ENCODE measurements at places on chromosomes 6 and 20. TPM values are rescaled to one million over a fixed set of nuclear protein-coding genes. Genes with fewer than 3 reads are reported as not detected.

- no peak for DNase-seq
Observed at GRCh38 chr6:22808466-22808865, 239.1 kb downstream of the HDGFL1 start.

- no peak for DNase-seq
Observed at GRCh38 chr20:50371878-50372769, 138.1 kb upstream of the PTPN1 start.

- no peak for DNase-seq
Observed at GRCh38 chr6:144607998-144608735, 323.0 kb downstream of the UTRN start.

DNA sequence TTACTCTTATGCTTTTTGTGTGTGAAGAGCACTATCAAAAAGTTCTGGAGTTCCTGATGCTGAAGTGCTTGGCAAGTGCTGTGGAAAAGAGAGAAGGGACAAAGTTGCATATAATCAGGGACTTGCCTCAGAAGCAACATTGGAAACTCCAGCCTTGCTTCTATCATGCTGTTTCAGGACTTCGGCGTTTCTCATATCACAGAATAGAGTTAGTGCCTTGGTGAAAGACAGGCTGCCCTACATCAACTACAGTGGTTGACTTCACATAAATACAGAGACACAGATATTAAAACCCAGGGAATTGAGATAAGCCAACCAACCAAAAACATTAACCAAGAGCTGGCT, 36.2 kb upstream of the CDKAL1 start:
- no peak for DNase-seq

- no peak for DNase-seq
Observed at GRCh38 chr6:14187406-14187805, 69.8 kb downstream of the CD83 start.

DNA sequence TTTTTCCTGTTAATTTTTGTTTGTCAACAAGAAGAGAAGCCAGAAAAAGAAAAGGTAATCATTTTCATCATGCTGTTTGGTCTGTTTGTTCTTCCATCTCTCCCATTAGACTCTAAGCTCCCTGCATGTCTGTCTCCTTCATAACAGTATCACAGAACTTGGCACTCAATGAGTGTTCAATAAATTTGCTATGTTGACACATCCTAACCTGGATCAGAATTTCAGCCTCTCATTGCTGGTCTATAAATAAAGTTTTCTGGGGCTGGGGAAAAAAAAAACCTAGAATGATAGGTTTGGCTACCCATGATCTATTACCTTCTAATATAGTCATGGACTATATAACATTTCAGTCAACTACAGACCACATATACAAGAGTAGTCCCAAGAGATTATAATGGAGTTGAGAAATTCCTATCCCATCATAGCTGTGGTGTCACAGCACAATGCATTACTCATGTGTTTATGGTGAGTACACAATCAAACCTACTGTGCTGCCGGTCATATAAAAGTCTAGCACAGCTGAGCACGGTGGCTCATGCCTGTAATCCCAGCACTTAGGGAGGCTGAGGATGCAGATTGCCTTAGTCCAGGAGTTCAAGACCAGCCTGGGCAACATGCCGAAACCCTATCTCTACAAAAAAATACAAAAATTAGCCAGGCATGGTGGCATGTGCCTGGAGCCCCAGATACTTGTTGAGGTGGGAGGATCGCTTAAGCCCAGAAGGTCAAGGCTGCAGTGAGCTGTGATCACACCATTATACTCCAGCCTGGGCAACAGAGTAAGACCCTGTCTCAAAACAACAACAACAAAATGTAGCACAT, 5.9 kb downstream of the NUDT3 start:
- peak; percentile 83 for DNase-seq

DNA sequence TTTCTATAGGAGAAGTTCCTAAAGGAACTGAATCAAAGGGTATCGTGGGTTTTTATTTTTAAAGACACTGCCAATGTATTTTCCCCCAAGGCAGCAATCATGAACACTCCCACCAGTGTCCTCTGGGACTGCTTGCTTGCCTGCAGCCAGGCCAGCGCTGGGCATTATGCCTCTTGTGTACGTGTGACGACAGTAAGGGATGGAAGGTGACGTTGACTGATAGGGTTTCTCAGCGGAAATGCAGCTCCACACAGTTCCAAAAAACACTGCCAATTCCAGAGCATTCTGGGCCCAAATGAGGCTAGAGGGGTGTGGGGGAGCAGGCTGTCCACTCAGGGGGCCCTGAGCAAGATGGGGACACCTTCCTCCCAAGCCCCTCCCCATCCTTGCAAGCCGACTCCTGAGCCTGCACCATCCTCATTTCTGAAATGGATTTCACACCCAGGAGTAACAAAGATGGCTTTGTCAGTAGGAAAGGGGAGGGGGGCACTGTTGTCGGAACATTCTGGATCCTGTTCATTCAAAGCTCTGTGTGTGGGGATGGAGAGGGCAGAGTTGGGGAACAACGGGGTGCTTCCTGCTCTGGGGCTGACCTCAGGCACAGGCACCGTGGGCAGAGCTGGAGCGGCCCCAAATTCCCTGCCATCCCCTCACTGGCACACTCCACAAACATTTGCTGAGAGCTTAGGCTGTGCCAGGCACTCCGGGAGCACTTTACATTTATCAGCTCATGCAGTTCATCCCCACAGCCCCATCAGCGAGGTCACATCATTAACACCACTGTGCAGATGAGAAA, 20.0 kb downstream of the PREX1 start:
- DNase-seq = no peak

GRCh38 chr6:4297348-4297747, 162.0 kb upstream of the ECI2 start:
- DNase-seq = no peak

LY6G5C gene
- 1.6 TPM for total RNA-seq

DLL1 gene
- total RNA-seq = 1.2 TPM
